Glomerular endothelial cell (primary cell): ENCODE measurements at places on chromosomes 4 and X. TPM values are rescaled to one million over a fixed set of nuclear protein-coding genes. Genes with fewer than 3 reads are reported as not detected.
A peak's percentile ranks its signal among the peaks of the same experiment; 100 is the strongest.

DMRTC1 gene
- not detected in 2 replicates for total RNA-seq

PHOX2B gene
- not detected in 2 replicates for total RNA-seq

GSX2 gene
- total RNA-seq = not detected in 2 replicates

TSPAN7 gene
- total RNA-seq = 4.7 and 13.5 TPM in 2 replicates

F9 gene
- total RNA-seq = not detected in 2 replicates

STS gene
- 8.9 and 11.9 TPM in 2 replicates for total RNA-seq

FRMPD3 gene
- not detected in 2 replicates for total RNA-seq

G6PD gene
- 81.1 and 102 TPM in 2 replicates for total RNA-seq

PDE5A gene
- 2.5 and 3.4 TPM in 2 replicates for total RNA-seq

AMBN gene
- not detected in 2 replicates for total RNA-seq

POU3F4 gene
- not detected in 2 replicates for total RNA-seq

F8A3 gene
- 1.8 and 9.0 TPM in 2 replicates for total RNA-seq

AVPR2 gene
- total RNA-seq = not detected in 2 replicates

ZAR1 gene
- total RNA-seq = not detected in 2 replicates

MAP9 gene
- 2.0 and 6.0 TPM in 2 replicates for total RNA-seq

LAP3 gene
- total RNA-seq = 134 and 268 TPM in 2 replicates

HSPA4L gene
- 6.0 and 6.9 TPM in 2 replicates for total RNA-seq

RIBC1 gene
- 2.3 TPM in 1 of 2 replicates, not detected in the other for total RNA-seq

GLRB gene
- total RNA-seq = 0.53 and 2.6 TPM in 2 replicates

OPHN1 gene
- total RNA-seq = 2.9 and 6.1 TPM in 2 replicates

- no peak for DNase-seq
These were observed 22.4 kb upstream of the RBPJ start for GRCh38 chr4:26298198-26298947.

GRCh38 chr4:168411318-168412150, 68.8 kb downstream of the DDX60L start:
- DNase-seq = no peak

DNA sequence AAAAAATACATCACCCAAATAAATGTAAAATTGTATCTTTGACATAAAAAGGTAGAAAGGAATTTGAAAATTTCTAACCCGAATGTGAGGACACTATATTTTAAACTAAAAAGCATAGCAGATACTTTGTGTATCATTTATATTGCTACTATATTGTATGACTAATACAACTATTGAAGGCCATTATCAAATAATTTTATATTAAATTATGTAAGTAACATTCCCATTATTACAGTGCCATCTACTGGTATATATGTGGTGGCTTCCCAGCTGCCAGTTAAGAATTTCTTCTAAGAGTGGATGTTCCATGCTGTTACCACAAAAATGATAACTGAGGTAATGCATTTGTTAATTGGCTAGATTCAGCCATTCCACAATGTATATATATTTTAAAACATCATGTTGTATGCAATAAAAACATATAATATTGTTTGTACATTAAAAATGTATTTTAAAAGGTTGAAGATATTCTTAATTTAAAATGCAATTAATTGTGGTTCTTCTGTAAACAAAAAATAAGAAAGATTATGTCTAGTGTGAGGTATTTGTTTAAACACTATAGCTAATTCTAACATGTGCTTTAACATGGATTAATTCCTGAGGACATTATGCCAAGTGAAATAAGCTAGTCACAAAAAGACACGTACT, 65.3 kb downstream of the EGF start:
- DNase-seq = peak; percentile 50

DNA sequence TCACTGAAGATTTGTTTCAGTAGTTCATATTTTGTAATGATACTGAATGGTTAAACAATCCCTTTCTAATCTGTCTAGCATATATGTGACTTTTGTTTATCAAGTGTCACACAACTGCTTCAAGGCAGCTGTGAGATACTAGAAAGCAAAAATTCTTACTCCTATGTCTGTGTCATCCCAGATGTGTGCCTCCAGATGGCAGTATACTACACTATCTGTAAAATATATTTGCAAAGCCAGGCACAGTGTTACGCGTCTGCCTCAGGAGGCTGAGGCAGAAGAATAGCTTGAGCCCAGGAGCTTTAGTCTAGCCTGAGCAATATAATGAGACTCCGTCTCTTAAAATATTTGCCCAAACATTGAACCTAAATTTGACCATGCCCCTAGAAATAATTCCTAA, 4.0 kb downstream of the NUDT10 start:
- no peak for DNase-seq

DNA sequence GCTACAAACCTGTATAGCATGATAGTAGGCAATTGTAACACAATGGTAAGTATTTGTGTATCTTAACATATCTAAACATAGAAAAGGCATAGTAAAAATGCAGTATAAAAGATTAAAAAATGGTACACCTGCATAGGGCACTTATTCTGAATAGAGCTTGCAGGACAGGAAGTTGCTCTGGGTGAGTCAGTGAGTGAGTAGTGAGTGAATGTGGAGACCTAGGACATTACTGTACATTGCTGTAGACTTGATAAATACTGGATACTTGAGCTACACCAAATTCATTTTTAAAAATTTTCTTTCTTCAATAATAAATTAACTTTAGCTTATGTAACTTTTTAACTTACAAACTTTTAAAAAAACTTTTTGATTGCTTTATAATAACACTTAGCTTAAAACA, 68.2 kb upstream of the MAML3 start:
- DNase-seq = no peak

DNA sequence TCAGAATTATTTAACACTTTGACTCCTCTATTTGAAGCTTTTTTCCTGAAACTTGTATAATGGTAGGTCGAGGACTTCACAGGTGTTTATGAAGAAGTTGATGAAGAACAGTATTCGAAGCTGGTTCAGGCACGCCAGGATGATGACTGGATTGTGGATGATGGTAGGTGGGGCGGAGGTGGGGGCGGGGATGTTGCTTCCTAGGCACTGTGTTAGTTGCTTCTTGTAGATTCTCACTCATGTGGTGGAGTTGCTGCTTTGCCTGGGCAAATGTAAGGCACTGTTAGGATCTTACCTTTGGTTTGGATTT, 9.4 kb downstream of the POLA1 start:
- no peak for DNase-seq

GRCh38 chrX:107674480-107675364, 46.4 kb downstream of the PRPS1 start:
- no peak for DNase-seq

DNA sequence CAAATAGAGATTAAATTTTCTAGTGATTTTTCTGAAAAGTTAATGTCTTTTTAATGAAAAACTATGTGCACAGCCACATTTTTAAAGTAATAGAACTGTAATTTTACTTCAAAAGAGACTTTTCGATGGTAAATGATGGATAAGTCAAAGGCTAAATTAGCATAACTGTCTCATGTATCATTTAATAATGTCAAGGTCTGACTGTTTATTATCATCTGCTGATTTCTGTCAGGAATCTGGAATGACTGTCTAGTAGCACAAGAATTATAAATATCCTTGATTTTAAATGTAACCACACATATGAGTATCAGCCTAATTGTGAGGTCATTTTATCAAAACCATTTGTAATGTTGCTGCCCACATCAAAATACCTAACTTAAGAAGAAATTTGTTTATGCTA, 333.8 kb downstream of the EPHA5 start:
- no peak for DNase-seq

- DNase-seq = no peak
These were observed 52.5 kb upstream of the ATXN3L start for GRCh38 chrX:13372203-13372980.

DNA sequence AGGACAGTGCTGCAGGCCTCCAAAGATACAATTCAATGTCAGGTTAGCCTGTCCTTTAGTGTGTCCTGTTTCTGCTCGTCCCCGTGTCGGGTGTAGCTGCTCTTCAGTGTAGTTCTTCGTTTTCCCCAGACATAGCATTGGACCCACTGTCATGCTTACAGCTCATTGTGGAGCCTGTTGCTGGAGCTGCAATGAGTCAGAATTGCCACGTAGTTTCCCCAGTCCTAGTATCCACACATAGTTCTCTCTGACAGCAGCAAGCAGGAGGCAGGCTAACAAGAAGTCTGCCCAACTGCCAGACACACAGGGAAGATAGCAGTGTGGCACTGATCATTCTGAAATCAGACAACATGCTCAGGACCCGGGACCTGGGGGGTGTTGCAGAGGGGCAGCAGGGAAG, 49.2 kb downstream of the MOSPD2 start:
- DNase-seq = no peak

- no peak for DNase-seq
These were observed 71.3 kb upstream of the LDB2 start for GRCh38 chr4:16969696-16970135.

DNA sequence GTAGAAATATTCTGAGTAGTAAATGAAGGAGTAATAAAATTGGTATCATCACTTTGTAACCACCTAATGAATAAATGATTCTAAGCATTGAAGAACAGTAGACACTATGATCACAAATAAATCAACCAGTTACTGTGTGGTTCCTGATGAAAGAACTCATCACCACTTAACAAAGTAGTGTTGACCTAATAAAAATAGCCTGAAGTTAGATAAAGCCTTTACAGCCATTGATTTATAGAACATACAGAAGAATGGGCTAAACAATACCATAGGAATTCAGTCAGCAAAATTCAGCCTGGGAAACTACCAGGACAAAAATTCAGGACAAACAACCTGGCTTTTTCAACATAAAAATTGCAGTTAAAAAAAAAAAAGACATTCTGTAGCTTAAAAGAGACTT, 9.0 kb downstream of the SLC30A9 start:
- no peak for DNase-seq

- DNase-seq = no peak
These were observed at the start of gene INPP4B for GRCh38 chr4:142846108-142846728. Gene INPP4B, minus strand, starts transcription at chr4:142846301.

GRCh38 chr4:142933207-142933606, 87.1 kb upstream of the INPP4B start:
- no peak for DNase-seq

DNA sequence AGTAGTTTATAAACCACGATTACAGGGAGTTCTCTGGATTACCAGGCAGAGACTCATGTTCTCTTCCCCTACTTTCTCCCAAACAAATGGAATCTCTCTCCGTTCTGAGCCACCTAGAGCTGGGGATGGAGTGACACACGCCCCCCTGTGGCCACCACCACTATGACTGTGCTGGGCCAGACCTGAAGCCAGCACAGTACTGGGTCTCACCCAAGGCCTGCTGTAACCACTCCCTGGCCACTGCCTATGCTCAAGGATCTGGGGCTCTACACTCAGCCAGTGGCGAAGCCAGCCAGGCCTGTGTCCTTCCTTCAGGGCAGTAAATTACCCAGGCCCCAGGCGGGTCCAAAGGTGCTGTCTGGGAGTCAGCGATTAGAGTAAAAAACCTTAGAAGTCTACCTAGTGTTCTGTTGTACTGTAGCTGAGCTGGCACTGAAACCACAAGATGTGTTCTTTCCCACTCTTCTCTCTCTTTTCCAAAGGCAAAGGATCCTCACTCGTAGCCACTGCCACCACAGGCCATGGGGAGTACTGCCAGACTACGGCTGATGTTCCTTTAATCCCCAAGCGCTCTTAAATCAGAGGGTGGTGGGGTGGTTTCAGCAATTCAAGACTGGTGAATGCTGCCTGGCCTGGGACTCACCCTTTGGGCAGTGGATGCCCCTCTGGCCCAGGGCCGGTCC, 412.2 kb upstream of the ARX start:
- no peak for DNase-seq

DNA sequence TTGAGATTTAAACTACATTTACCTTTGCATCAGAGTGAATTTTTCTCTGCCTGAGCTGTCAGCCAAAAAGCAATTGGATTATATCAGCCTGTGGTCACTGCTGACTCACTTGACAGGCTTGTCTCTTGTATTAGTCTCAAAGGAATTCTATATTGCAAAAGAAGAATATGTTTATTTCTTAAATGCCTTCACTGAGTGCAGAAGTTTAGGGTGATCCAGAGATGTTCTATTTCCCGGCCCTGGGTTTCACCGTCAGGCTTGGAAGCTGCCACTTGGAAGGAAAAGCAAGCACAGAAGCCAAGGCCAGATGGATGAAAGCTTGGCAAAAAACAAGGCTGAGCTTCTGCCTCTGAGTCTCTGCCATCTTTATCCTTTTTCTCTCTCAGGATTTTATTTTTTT, 80.9 kb downstream of the FAM114A1 start:
- DNase-seq = no peak
